ENCODE measurements at places on chromosomes 16 and 17. TPM values are rescaled to one million over a fixed set of nuclear protein-coding genes. Genes with fewer than 3 reads are reported as not detected.

MILR1 gene
- 6.3 TPM for polyA plus RNA-seq

PRR11 gene
- polyA plus RNA-seq: 15.4 TPM

HBA1 gene
- not detected for polyA plus RNA-seq

KRT33A gene
- not detected for polyA plus RNA-seq

CD68 gene
- polyA plus RNA-seq: 88.1 TPM

BAIAP3 gene
- polyA plus RNA-seq: 0.23 TPM

NPIPA2 gene
- 1.7 TPM for polyA plus RNA-seq

CTRB1 gene
- polyA plus RNA-seq: not detected

MYH8 gene
- polyA plus RNA-seq: not detected

OR1A1 gene
- polyA plus RNA-seq: not detected

KRT23 gene
- polyA plus RNA-seq: 0.13 TPM

REXO5 gene
- polyA plus RNA-seq: 3.5 TPM

CCL17 gene
- not detected for polyA plus RNA-seq

ZNF423 gene
- polyA plus RNA-seq: 0.72 TPM

TRPV2 gene
- 19.5 TPM for polyA plus RNA-seq

ABCC11 gene
- 0.29 TPM for polyA plus RNA-seq

SULT1A1 gene
- not detected for polyA plus RNA-seq

SMTNL2 gene
- not detected for polyA plus RNA-seq

Data from GM23248 (cell line).